ENCODE measurements at places on chromosomes 7 and 10. TPM values are rescaled to one million over a fixed set of nuclear protein-coding genes. Genes with fewer than 3 reads are reported as not detected.
A peak's percentile ranks its signal among the peaks of the same experiment; 100 is the strongest.

GRCh38 chr7:106704000-106704840 lies 43.3 kb upstream of the CCDC71L start:
- DNase-seq: no peak

DNA sequence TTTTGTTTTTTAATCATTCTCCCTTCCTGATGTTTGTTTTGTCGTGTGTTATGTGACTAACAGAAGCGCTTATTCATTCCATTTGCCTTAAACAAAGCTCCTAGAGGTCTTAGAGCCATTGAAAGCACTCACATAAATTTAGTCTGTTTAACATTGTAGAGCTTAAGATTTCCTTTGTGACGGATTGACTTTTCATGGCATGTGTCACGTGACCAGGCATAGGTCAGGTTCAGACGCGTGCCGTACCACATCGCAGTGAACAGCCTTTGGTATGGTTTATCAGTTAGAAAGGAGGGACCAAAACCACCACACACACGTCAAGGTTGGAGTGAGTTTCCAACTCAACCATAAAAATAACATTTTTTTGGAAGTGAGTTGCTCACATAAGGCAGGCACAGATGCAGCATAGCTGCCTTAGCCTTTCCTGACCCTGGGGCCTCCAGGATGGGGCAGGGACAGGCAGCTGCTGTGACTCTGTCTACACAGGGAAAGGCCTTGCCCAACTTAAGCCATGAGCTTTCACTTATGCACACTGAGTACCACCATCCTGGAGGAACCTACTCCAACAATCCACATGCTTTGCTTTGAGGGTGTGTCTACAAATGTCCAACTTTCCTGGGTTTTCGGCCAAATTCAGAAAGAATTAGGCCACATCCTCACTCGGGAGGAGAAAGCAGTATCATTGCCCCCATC lies 55.5 kb downstream of the WDFY4 start:
- DNase-seq: no peak

- DNase-seq: peak; percentile 2
Observed at GRCh38 chr10:126842836-126843235, 62.4 kb upstream of the DOCK1 start.

- no peak for DNase-seq
Observed at GRCh38 chr7:75711656-75712514, 26.9 kb downstream of the HIP1 start.

- no peak for DNase-seq
Observed at GRCh38 chr7:26492816-26493215, 201.2 kb downstream of the SNX10 start.

- DNase-seq: no peak
Observed at GRCh38 chr7:156578978-156579430, 61.6 kb upstream of the RNF32 start.

DNA sequence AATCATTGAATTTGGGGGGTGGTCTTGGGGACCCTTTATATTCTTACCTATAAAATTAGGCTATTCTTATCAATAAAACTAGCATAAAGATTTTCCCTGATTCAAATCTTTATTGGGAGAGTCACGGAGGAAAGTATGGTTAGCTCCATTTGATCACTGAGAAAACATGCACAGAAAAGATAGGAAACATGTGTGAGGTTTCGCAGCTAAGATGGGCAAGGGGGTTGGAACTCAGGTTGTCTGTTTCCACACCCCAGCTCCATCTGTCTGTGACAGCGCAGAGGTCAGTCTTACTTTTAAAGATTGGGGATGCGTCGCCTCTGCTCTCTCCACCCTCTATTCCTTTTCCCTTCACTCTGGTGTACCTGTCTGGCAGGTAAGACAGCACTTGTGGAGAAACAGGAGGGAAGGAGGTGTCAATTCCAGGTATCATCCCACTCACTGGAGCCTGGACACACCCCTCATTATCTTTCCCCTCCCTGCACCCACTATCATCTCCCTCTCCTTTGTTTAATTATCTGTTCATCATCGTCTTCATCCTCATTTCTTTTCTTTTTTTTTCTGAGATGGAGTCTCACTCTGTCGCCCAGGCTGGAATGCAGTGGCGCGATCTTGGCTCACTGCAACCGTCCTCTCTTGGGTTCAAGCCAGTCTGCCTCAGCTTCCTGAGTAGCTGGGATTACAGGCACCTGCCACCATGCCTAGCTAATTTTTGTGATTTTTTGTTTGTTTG lies 2.4 kb upstream of the DENND10 start:
- DNase-seq: no peak

- DNase-seq: peak; percentile 60
Observed at GRCh38 chr10:49592726-49593563, 17.2 kb upstream of the SLC18A3 start.

- no peak for DNase-seq
Observed at GRCh38 chr10:132422903-132423825, 26.2 kb downstream of the PWWP2B start.

- no peak for DNase-seq
Observed at GRCh38 chr10:86339226-86339865, 27.2 kb downstream of the GRID1 start.

DNA sequence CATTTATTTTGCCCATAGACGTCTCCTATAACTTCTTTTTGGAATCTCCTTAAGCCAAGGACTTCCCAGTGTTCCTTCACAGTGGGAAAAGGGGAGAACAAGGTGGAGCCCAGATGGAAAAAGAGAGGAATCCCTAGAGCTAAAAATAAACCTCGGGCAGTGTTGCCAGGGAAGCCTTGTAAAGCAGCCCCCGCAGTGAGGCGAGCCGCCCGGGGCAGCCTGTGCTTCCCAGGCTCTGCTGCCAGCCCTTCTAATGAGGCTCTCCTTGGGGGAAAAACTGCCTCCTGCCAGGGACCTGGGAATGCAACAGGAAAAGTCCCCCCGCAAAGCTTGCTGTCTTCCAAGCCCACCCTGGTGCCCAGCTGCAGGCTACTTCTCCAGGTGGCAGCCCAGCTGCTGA lies 71.7 kb downstream of the SH3PXD2A start:
- DNase-seq: no peak

DNA sequence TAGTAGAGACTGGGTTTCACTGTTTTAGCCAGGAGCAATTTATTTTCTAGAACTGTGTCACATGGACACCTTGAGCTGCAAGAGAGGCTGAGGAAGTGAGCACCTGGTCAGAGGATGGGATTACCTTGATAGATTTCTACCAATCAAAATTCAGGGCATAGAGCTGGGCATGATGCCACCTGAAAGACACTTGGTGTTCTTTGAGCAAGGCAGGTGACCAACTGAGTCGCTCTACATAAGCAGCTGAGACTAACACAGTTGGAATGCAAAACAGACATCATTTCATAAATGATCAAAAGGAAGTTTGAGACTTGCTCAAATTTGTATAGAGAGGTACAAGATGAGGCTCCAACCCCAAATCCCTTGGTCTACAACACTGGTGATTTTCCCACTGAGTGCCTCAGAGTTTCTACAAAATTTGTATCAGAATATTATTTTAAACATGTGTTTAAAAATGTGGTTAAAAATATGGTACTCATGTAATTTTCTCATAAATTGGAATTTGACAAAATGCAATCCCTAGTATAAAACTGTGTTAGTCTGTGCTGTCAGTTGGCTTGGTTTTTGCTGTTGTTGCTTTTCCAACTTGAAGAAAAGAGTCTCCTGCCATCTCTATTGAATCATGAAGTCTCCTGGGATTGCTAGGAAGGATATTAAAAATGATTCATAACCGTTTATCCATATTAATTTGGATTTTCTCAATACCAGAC lies 156.4 kb upstream of the MDFIC start:
- DNase-seq: no peak

DNA sequence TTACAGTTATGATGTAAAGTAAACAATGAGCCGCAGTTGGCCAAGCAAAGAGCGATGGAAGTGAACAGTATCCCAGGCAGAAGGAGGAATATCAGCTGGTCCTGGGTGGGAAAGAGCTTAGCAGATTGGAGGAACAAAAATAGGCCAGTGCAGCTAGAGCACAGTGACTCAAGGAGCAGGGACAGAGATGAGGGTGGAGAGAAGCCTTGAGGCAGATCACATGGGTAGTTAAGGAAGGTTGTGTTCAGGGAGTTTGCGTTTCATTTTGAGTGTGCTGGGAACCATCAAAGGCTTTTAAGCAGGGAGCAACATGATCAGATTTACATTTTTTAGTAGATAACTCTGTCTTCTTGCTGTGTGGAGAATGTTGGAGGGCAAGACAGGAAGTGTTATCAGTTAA lies 113.6 kb downstream of the OAT start:
- no peak for DNase-seq

DNA sequence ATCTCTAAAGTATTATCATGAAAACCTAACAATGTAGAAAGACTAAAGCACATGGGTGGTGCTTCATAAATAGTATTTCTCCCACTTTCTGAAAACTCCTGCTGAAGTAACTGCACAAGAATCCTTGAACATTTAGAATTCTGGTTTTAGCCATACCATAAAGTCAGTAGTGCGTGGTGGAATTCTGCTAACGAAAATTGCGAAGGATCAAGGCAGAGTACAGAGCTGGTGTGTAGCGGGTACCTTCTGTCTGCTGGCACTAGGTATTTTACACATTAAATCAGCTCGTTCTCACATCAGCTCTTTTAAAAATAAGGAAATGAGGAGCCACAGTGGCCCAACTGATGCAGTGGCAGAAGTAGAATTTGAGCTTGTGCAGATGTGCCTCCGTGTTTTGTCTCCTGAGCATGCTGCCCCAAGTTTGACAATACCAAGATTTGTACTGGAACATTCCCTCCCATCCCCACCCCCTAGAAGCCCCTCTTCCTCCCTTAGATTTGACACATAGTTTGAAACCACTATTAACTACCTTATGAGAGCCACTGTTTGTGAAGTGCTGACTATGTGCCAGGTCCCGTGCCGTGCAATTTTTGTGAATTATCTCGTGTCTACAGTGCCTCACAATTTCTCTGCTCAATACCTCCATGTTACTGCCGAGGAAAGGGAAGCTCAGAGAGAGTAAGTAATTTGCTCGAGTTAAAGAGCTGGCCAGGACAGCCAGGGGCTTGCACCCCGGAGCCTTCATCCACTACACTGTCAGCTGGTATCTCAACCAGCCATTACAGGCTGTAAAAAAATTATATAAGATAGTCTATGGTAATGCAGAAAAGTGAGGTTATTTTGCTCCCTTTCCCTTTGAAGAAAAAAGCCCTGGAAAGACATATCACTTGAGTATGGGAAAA lies 66.9 kb downstream of the EGFR start:
- no peak for DNase-seq

DNA sequence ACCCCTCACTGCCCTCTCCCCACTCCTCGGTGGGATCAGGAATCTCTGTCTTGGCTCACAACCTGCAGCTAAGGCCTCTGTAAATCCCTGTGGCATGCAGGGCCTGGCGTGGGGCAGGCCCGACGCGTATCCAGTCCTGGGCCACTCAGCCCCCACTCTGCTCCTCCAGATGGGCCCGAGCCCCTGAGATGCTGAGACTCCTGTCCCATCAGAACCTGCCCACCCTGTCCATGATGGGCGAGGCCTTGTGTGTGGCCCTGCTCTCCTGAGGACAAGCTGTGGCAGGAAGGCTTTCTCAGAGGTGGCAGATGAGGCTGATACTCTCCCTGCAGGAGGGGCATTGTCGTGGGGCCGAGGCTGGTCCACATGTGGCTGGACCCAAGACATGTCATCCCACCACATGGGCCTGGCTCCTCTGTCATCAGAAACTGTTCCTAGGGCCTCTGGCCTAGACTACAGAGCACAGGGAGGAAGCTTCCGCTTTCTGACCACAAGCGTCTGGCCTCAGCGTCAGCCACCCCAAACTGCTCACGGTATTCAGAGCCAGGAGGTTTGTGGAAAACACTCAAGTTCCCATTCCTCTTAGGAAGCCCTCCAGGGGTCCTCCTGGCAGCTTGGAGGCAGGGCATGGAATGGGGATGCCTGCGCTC lies 6.0 kb downstream of the ALOX5 start:
- no peak for DNase-seq

DNA sequence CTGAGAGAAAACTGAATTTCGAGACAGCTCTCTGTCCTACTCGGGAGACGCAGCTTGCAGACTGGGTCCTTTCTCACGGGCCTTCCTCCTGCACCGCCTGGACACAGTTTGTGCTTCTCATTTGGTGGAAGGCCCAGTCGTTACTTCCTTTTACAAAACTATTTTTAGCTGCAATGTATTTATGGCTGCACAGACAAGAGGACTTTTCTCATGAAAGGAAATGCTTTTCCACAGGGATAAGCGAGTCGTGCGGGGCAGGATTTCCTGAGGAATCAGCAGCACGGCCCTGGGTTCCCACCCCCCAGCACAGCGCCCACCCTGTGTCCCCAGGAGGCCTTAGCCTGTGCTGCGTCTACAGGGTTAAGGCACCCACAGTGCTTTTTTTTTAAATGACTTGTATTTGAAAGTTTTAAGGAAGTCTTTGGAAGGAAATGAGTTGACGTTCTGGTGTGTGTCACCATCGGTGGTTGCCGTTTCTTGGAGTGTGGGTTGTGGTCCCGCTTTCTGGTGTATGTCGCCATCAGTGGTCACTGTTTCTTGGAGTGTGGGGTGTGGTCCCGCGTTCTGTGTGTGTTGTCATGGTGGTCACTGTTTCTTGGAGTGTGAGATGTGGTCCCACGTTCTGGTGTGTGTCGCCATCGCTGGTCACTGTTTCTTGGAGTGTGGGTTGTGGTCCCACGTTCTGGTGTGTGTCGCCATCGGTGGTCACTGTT lies 50.9 kb downstream of the INPP5A start:
- no peak for DNase-seq

DNA sequence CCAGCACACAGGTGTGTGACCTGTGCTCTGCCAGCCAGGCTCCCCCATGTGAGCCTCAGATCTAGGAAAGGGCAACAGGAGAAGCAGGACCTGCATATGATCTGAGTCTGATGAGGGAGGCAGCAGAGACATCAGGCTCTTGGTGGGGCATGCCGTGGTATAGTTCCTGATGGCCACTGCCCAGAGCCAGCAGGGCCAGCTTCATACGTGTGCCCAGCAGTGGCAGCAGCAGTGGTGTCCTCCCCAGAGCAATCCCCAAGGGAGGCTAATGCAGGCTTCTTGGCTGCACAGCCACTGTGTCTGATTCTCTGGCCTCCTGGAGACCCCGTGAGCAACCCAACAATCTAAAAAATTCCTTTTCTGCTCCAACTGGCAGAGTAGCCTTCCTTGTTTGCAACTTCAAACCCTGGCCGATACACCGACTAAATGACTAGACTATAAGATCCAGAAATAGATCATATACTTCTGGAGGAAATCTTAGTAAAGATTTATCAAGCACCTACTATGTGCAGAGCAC lies 230.6 kb upstream of the ZMIZ1 start:
- DNase-seq: no peak

The CALML5 gene
- not detected for total RNA-seq

The GAD2 gene
- total RNA-seq: not detected

The ACTR3C gene
- 11.7 TPM for total RNA-seq

The XRCC2 gene
- total RNA-seq: 0.15 TPM

The TAF3 gene
- total RNA-seq: 9.9 TPM

The PRKCQ gene
- total RNA-seq: 45.7 TPM

The DCLRE1A gene
- total RNA-seq: 9.0 TPM
